ENCODE measurements at places on chromosomes 11 and 22. TPM values are rescaled to one million over a fixed set of nuclear protein-coding genes. Genes with fewer than 3 reads are reported as not detected.

Gene SLN
- polyA plus RNA-seq = 2,787 TPM

Gene RIBC2
- 0.16 TPM for polyA plus RNA-seq

Gene GAL3ST3
- polyA plus RNA-seq = 8.9 TPM

Gene OR9G4
- polyA plus RNA-seq = not detected

Gene HEPN1
- polyA plus RNA-seq = not detected

All from right cardiac atrium (tissue), 5 donors.